ENCODE measurements at places on chromosomes 2 and 18.

GRCh38 chr2:206069417-206069816 lies 16.6 kb downstream of the INO80D start:
- DNase-seq = no peak

DNA sequence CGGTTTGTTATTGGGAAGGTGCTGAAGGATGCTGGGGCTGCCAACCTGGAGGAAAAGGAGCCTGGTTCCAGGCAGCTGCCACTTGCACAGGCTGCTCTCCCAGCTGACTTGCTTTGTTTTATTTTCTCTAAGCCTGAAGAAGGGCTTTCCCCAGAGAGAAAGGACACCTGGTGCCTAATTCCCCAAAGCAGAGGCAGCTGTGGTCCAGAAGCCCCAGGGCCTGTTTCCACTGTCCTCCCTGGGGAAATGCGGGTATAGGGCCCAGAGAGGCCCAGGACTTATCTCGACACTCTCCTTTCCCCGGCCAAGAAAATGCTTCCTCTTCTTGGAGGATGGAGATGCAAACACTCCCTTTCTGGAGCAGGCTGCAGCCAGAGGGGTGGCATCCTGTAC lies 30.1 kb downstream of the INO80C start:
- peak; percentile 59 for DNase-seq

- no peak for DNase-seq
These were observed 10.4 kb downstream of the VSNL1 start for GRCh38 chr2:17550907-17551306.

- no peak for DNase-seq
These were observed 825.9 kb upstream of the POU3F3 start for GRCh38 chr2:104028061-104028460.

GRCh38 chr2:120477831-120478481 lies 132.0 kb downstream of the INHBB start:
- no peak for DNase-seq

GRCh38 chr2:193943406-193943960 lies 1713.5 kb upstream of the SLC39A10 start:
- no peak for DNase-seq

GRCh38 chr2:148218326-148219075 lies 197.6 kb downstream of the MBD5 start:
- DNase-seq = no peak

- no peak for DNase-seq
These were observed 328.4 kb downstream of the CDH7 start for GRCh38 chr18:66078925-66079800.

DNA sequence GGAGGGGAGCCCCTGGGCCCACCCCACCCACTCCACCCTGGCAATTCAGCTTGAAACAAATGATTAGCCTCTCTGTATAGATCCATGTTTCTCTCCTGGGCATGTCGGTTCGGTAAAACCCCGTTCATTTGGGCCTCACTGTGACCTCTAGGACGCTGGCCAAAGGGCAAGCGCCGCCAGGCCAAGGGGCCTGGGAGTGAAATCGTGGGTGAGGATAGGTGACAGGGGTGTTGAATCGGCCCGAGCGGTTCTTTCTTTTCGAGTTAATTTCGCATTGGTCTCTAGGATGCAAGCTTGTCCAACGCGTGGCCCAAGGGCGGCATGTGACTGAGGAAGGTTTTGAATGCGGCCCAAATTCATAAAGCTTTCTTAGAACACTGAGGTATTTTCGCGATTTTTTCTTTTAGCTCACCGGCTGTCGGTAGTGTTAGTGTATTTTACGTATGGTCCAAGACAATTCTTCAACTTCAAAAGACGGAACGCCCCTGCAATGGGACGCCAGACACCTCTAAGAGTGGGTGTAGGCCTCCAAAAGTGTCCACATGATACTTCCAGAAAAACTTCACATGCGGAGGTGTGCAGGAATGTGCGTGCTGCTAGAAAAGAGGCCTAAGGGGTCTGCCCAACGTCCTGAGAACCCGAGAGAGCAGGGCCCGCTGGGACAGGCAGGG lies 9.8 kb upstream of the ARID5A start:
- no peak for DNase-seq

DNA sequence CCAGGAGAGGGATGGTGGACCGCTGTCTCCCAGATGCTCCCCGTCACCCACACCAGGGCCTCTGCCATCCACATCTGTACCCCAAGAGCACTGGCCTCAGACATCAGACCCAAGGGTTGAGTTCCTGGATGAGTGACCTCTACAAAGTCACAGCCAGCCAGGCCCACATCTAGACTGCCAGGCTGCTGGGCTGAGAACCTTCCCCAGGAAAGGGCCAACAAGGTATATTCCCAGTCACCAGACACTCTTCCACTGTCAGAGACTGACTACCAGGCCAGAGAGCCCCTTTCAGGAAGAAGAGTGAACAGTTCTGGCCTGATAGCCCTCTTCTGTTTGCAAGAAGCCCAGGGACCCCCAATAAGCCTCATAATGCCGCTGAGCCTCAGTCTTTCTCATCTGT lies 44.3 kb downstream of the C1QL2 start:
- DNase-seq = no peak

GRCh38 chr2:201999279-201999678 lies 34.4 kb upstream of the FZD7 start:
- no peak for DNase-seq

GRCh38 chr18:36314754-36315153 lies 17.2 kb downstream of the FHOD3 start:
- no peak for DNase-seq

- DNase-seq = no peak
These were observed 622 bp downstream of the RAB12 start for GRCh38 chr18:8609659-8610458.

DNA sequence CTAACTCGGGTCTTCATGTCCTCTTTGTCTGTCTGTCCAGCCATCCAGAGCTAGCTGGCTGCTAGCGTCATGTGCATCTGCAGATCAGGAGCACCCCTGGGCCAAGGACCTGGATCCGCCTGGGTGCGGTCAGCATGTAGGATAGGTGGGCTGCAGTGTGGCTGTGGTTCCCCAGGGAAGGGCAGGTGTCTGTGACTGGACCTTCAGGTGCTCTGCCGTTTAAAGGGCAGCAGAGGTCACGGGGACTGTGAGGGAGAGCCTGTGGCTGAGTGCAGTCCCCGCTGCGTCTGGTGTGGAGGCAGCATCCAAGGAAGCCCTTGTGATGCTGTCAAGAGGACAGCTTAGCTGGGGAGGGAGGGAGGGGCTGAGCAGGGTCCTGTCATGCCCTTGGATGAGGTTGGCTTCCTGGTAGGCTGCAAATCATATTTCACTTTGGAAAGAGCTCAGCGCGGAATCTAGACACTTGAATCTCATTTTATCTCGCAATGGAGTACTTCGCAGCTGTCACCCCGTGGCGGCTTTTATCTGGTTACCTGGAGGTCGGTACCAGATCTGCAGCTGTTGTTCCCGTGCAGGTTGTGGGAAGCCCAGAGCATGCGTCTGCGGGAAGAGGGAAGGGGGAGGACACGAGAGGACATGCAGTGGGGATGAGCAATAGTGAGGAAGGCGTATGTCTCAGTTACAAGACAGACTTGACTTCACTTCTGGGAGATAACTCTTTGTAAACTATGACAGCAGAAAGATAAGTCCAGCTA lies 5.9 kb upstream of the RALB start:
- DNase-seq = no peak

- DNase-seq = no peak
These were observed 232.6 kb upstream of the FBXO11 start for GRCh38 chr2:48138898-48139297.

DNA sequence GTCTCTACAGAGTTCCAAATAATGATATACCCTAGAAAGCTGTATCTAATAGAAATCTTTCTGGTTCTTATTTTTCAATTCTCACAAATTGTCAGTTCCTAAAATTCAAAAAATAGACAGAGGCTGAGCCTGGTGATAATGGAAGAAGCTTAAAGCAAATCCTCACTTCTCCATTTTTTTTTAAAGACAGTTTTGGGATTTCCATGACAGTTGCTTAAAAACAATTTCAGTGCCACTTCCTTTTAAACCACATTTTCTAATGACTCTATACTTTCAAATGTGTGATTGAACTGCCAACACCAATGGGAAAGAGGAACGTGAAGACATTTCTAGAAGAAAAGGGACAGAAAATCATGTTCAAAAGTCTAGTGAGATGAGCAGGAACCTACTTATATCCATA lies 4.0 kb downstream of the GKN2 start:
- no peak for DNase-seq

DNA sequence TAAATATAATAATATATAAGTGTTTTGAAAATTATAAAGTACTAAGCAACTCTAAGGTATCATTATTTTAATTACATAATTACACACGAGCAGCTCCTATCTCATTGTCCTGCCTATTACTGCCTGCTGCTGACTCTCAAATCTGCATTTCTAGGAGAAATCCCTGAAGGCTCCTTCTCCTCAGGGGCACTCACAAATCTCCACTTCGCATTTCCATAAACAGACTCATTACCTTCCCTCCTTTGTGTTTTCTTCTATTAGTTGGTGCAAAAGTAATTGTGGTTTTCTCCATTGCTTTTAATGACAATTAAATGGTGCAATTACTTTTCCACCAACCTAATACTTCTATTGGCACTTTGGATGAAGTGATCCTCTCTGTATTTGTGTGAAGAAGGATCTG lies 135.0 kb upstream of the HNMT start:
- DNase-seq = no peak

DNA sequence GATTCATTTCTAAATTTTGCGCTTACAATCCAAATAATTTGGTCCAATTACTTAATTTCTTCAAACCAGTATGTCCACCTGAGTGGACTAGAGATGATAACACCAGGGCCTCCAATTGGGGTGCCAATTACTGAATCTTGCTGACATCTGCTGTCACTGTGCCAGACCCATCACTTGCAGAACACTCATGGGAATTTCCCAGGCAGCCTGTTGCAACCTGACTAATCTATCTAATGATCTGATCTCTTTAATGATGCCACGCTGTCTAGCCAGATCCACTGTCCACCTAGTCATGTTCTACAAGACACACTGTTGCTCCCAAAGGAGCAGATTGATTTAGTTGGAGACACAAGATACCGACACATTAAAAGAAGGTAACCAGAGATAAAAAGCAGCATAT lies 11.8 kb upstream of the LRP1B start:
- no peak for DNase-seq

GRCh38 chr18:48769006-48769636 lies 181.6 kb downstream of the SMAD7 start:
- DNase-seq = no peak

- no peak for DNase-seq
These were observed 32.5 kb downstream of the GAREM1 start for GRCh38 chr18:32438173-32438572.

DNA sequence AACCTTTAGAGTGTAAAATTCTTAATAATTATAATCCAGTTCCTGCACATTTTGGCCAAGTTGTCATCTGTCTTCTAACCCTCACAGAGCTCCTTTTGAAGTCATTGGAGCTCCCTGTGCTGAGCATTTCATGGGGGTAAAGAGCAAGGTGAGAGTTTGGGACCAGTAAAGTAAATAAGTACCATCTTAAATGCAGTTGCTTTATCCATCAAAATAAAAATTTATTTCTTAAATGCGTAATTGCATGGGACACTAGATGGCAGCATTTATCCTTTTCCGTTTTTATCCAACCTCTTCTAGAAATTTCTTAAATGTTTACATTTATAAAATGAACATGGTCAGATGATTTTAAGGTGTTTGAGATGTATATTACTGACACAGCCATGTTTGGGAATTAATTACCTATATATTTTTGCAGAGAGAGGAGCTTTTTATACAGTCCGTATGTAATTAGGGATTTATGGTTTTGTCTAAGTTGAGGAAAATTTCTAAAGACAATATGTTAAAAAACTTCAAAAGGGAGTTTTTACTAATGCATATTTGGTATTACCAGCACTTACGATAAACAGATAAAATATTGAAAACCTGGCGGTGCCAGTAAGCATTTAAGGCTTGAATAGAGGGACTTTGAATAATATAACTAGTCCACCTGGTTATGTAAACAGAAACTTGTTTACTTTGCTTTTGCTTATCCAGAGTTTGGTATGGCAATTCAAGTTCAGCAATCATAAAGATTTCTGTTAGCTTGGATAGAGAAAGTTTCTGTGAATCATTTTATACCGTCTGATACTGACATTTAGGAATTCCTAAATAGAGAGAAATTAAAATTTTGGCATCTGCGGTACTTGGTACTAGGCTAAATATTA lies 54.5 kb downstream of the ACSL3 start:
- no peak for DNase-seq

GRCh38 chr18:10476338-10476791 lies 21.9 kb downstream of the APCDD1 start:
- no peak for DNase-seq

DNA sequence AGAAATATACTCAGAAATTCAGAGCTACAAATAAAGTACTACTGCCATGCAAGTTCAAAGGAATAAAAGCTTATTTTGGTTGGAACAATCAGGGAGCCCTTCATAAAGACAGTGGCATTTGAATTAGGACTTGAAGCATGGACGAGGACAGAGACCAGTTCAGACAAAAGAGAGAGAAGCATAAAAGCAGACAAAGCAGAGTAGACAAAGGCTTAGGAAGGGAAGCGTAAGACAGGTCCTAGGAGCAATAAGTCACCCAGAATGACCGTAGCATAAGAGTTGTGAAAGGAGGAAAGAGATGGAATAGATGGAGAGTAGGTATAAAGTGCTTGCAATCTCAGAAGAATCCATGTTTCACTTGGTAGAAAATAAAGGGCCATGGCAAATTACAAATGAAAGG lies 14.0 kb downstream of the PDE1A start:
- DNase-seq = no peak

GRCh38 chr2:60485055-60485454 lies 68.4 kb downstream of the BCL11A start:
- no peak for DNase-seq

- no peak for DNase-seq
These were observed 205.8 kb downstream of the PDE1A start for GRCh38 chr2:182220998-182221397.

Data from GM10248 (cell line).